CD4-positive, alpha-beta T cell (primary cell): ENCODE measurements at places on chromosomes 7 and 10.

DNA sequence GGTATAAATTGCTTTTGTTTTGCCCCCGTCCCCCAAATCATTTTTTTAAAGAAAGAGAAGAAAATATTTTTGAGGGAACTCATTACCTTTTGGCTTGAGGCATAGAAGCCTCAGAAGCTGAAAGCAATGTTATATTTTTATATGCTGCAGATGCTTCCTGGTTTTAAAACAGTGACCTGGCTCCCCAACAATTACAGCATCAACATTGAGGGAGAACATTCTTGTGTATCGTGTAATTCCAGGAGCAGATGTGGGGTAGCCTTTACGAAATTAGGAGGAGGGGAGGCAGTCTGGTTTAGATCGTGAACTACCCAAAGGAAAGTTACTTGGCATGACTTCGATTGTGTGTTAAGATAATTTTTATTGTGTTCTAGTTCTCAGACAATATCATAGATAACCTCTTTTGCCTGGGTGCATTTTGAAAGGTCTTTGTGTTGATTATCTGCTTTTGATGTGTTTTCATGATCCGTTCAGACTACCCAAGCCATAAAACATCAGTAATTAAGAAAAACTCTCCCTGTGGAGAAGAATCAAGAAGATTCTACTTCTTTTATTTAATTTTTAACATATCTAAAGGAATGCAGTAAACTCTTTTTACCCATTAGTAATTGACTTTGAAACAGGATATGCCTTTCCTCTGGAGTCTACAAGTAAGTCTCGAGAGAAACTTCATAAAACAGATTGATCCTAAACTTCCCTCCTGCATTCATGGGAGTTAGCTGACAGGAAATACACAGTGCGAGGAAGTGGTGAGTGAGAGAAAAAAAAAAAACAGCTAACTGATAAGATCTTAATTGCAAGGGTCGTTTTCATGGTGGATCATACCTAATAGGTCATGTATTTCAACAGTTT, 141.4 kb downstream of the KIAA1217 start:
- no peaks in the 10 kb centered on the region for H3K36me3 ChIP-seq
- no peak overlapping the region for H3K4me3 ChIP-seq
- no peaks in the 10 kb centered on the region for H3K27me3 ChIP-seq
- H3K4me1 ChIP-seq, result no peaks in the 10 kb centered on the region
- no peak overlapping the region for H3K27ac ChIP-seq

GRCh38 chr7:147012666-147013065, 896.1 kb downstream of the CNTNAP2 start:
- DNase-seq, result no peak
- no peak overlapping the region for H3K27ac ChIP-seq
- H3K4me1 ChIP-seq, result no peaks in the 10 kb centered on the region
- no peaks in the 10 kb centered on the region for H3K36me3 ChIP-seq

GRCh38 chr7:100894860-100895700, 608 bp downstream of the ACHE start:
- H3K27me3 ChIP-seq, result peaks cover 40% of the 10 kb centered on the region
- no peaks in the 10 kb centered on the region for H3K36me3 ChIP-seq
- H3K4me1 ChIP-seq, result peaks cover 38% of the 10 kb centered on the region
- peak overlapping the region; percentile 53 for H3K4me3 ChIP-seq
- peak; percentile 44 for DNase-seq

DNA sequence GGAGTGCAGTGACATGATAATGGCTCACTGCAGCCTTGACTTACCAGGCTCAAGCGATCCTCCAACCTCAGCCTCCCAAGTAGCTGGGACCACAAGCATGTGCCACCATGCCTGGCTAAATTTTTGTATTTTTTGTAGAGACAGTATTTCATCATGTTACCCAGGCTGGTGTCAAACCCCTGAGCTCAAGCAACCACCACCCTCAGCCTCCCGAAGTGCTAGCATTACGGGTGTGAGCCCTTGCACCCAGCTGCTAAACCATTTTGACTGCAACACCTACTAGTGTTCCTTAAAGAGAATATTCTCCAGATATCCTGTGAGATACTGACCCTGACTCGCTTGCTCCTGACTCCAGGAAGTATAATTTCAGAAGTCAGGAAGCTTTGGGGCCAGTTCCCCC, 85.8 kb downstream of the PLXNA4 start:
- no peaks in the 10 kb centered on the region for H3K36me3 ChIP-seq
- H3K4me1 ChIP-seq, result peaks cover 20% of the 10 kb centered on the region
- H3K4me3 ChIP-seq, result no peak overlapping the region
- no peak overlapping the region for H3K27ac ChIP-seq
- DNase-seq, result no peak

DNA sequence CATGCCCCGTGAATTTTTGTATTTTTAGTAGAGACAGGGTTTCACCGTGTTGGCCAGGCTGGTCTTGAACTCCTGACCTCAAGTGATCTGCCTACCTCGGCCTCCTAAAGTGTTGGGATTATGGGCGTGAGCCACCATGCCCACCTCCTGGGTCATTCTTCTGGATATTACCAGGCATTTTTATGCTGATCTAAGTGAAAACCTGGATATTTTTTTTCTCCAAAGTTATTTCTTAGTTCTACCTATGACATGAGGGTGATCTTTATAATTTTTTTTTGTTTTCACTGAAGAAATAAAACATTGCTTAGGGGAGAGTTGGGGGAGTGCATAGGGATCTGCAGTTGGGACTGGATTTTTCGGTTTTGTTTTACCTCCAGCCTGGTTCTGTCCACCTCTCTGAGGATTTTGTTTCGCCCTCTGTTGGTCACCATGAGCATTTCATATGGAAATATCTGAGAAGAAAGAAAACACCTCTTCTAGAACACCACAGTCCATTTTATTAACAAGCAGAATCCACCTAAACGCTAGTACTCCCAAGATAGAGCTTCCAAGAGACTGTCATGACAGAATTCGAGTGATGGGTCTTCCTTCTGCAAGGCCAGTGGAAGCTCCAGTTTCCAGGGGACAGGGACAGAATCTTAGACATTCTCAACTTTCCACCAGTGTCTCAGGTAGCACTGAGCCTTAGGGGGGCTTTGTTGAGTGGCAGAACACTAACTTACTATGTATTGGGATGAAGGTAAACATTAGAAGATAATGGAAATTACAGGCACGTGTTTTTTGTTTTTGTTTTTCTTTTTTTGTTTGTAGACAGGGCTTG, 33.4 kb upstream of the AFAP1L2 start:
- no peak overlapping the region for H3K4me3 ChIP-seq
- no peaks in the 10 kb centered on the region for H3K4me1 ChIP-seq
- no peak overlapping the region for H3K27ac ChIP-seq
- H3K36me3 ChIP-seq, result peaks cover 88% of the 10 kb centered on the region
